ENCODE measurements at places on chromosomes 6 and 20. TPM values are rescaled to one million over a fixed set of nuclear protein-coding genes. Genes with fewer than 3 reads are reported as not detected.

The C6orf58 gene
- 0.38 TPM for polyA plus RNA-seq

The MAP7 gene
- polyA plus RNA-seq, result 0.94 TPM

The MYLK2 gene
- polyA plus RNA-seq, result 0.87 TPM

The DCBLD1 gene
- polyA plus RNA-seq, result 10.8 TPM

The ENPP4 gene
- 14.9 TPM for polyA plus RNA-seq

The WFDC5 gene
- polyA plus RNA-seq, result not detected

The TMC2 gene
- 0.44 TPM for polyA plus RNA-seq

The PHACTR1 gene
- 14.6 TPM for polyA plus RNA-seq

The PTP4A1 gene
- 43.7 TPM for polyA plus RNA-seq

The HLA-G gene
- 5.6 TPM for polyA plus RNA-seq

The PEX3 gene
- 25.2 TPM for polyA plus RNA-seq

The PERP gene
- polyA plus RNA-seq, result 2.9 TPM

The BANF2 gene
- polyA plus RNA-seq, result not detected

The ALDH8A1 gene
- polyA plus RNA-seq, result 14.0 TPM

The FOXS1 gene
- polyA plus RNA-seq, result 8.4 TPM

The MUC21 gene
- not detected for polyA plus RNA-seq

The SLC52A3 gene
- 6.4 TPM for polyA plus RNA-seq

The TSPO2 gene
- 2.1 TPM for polyA plus RNA-seq

The ANKS1A gene
- polyA plus RNA-seq, result 39.2 TPM

The MATN4 gene
- 0.19 TPM for polyA plus RNA-seq

The PREX1 gene
- polyA plus RNA-seq, result 11.2 TPM

The PPP1R3G gene
- 2.2 TPM for polyA plus RNA-seq

The MPIG6B gene
- 2.9 TPM for polyA plus RNA-seq

The PBOV1 gene
- 0.08 TPM for polyA plus RNA-seq

The FAM83C gene
- not detected for polyA plus RNA-seq

The CDH4 gene
- 8.1 TPM for polyA plus RNA-seq

The C20orf141 gene
- not detected for polyA plus RNA-seq

The CDK5RAP1 gene
- 26.3 TPM for polyA plus RNA-seq

The SLC17A4 gene
- polyA plus RNA-seq, result 1.4 TPM

The NT5E gene
- 3.9 TPM for polyA plus RNA-seq

The SLC22A3 gene
- polyA plus RNA-seq, result 6.8 TPM

The DEFB124 gene
- 0.49 TPM for polyA plus RNA-seq
